HuH-7 (cell line): ENCODE measurements at places on chromosomes 7 and 10.
A peak's percentile ranks its signal among the peaks of the same experiment; 100 is the strongest.

DNA sequence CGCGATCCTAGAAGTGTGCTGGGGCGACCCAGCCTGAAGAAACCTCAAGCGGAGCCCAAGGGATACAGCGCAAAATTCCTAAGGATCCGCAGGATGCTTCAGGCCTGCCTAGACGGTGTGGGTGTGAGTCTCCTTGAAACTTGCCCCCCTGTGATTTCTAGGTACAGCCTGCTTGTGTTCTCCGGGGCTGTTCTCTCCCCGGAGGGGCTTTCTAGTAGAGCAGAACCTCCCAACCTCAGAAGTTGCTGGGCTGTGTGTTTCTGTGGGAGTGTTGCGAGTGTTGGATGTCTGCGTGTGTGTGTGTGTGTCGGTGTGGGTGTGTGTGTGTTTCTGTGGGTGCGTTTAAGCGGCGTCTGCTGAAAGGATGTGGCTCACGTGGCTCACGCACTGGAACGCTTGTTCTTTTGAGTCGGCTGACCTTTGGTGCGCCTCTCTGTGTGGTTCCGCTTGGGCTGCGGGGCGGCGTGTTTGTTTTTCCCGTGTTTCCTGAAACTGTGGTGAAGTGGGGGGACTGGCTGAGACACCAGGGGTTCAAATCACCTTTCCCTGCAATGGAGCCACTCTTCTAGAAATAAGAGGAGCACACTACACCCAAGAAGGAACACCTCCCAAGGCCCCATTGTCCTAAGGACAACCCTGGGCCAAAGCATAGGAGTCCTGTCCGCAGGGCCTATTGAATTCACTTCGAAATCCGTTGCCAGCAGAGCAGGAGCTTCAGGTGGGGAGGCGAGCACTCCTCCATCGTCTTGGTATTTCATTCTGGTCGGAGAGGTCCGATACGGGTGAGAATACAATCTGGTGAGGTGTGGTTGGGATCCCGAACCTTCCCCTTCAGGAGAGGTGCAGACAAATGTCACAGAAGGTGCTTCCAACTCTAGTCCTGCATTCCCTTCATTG, 25.1 kb upstream of the ZNF273 start:
- peak; percentile 11 for DNase-seq

DNA sequence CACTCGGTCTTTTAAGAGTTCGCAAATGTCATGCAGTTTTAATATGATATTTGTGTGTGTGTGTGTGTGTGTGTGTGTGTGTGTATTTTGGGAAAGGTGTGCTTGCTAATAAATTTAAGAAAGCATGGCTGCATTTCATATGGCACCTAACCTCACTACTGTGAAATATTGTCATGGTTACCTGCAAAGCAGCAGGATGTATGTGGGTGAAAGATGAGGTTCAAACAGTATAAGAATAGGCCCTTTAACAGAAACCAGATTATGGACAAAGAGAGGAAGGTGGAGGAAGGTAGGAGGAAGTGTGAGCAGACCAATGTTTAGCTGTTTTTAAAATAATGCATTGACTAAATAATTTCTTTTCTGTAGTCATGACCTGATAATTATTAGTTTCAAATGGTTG, 73.5 kb upstream of the CACNA2D1 start:
- DNase-seq: no peak

DNA sequence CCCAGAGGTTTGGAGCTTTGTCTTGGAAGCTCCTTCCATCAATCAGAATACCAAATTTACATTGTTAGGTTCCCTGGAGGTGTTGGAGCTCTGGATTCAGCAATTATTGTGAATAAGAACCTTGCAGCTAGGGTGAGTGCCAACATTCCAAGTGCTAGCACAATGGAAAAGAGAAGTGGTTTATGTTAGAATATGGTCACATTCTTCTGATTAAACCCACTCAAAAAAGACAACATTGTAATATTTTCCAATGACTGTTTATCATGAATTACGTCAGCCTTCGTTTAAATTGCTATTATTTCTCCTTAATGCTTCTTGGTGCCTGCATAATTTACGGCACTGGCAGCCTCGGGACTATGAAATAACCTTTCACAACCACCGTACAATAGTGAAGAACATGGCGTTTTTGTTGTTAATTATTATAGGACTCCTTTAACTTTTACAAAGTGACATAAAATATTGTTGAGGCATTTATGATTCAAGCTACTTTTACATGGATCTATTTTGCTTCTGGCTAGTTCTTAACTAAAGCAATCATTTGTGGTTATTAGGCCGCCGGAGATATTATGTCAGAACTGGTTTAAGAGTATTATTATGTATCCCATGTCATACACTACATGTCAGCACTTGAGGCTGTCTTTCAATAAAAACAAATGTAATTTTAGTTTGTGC, 117.7 kb downstream of the ARID5B start:
- no peak for DNase-seq

DNA sequence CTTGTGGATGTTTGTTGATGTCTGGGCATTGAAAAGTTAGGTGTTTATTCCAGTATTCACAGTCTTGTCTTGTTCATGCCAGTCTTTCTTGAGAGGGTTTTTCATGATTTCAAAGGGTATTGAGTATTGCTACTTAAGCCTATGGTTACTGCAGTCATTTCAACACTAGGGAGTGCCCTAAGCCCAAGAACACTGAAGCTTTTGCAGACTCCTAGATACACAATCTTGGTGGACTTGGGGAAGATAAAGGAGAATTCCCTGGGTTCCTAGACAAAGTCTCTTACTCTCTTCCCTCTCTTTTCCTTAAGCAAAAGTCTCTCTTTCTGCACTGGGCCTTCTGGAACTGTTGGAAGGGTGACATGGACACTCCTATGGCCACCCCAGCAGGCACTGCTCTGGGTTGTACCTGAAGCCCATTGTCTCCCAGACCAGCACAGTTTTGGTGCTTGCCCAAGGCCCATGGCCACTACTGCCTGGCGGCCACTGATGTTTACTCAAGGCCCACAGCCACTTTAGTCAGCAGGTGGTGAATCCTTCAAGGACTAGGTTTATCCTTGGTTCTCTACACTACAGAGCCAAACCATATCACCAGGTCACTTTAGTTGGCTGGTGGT, 24.9 kb downstream of the SAMD9 start:
- no peak for DNase-seq

- DNase-seq: no peak
Observed at GRCh38 chr10:126252884-126253610, 135.2 kb downstream of the ADAM12 start.

- DNase-seq: no peak
Observed at GRCh38 chr10:127993056-127993690, 86.3 kb downstream of the PTPRE start.

DNA sequence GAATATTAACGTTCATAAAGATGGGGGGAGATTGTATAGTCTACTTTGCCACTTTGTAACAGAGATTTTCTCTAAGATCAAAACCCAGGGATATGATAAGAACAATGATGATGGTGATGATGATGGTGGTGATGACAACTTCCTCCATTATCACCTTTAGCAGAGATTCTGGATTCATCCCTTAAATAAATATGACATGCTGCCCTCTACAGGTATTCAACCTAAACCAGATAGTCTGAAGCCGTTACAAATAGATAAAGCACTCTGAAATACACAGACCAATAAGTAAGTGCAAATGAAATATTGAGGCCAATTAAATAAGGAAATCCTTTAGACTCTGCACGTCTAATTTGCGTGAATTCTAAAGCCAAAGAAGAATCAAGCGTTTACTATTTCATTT, 211.5 kb downstream of the CREB5 start:
- no peak for DNase-seq

DNA sequence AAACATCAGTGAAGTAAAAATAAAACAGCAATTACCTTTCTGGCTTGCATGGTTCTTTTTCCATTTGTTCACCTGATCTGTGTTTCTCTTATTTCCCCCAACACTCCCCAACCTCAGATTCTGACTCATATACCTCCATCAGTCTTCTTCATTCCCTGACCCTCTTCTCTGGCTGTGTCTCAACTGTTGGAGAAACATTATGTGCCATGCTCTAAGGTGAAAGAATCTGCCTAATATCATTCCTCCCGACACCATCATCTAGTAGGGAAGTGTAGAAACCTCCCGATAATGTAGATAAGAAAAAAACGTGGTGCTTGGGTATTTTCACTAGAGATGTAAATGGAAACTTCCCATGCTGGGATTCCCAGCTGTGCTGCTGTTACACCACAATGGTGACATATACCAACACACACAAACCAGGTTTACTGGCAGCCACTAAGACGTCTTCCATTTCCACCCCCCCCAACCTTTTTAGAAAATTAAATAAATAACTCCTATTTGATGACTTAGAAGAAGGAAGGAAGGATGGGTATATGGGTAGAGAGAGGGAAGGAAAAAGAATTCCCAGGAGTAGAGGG, 63.4 kb downstream of the OSBPL3 start:
- no peak for DNase-seq

DNA sequence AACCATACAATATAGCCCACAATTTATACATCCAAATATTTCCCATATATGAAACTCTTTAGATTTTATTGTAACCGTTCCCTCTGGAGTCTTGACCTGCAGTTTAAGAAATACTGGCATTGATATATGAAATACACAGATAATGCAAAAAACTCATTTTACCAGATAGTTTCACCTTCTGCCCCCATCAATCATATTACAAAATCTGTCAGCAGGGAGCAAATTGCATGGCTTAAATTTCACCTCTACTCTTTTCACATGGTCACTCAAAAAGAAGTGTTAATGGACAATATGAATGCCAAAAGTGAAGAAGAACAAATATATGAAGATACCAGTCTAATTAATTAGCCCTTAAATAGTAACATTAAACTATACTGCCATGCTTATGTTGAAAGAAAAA, 57.0 kb upstream of the TMEM106B start:
- no peak for DNase-seq

DNA sequence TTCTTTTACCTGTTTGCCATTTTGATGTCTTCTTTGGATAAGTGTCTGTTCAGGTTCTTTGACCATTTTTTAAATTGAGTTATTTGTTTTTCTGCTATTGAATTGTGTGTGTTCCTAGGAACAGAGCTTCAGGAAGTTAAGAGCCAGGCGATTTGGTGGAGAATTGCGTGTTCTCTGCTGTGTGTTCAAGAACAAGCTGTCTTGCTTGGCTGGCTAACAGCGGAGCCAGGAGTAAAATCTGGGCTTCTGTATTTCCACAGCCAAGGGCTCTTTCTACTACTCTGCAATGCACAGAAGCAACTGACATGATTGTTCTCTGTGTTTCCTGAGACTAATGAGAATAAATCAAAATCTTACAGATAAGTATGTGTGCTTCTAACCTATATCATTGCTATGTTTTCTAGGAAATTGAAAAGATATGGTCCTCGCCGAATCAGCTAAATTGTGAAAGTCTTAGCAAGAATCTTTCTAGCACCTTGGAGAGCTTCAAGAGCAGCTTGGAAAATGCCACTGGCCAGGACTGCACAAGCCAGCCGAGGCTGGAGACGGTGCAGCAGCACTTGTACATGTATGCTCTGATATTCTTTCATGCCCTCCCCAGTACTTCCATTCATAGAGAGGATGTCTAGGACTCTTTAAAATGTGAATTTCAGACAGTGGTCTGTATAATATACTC, 124.2 kb downstream of the ABCA13 start:
- no peak for DNase-seq

GRCh38 chr7:2701832-2702593, 14.0 kb downstream of the AMZ1 start:
- DNase-seq: no peak

GRCh38 chr7:45579391-45579801, 5.2 kb downstream of the ADCY1 start:
- DNase-seq: no peak

GRCh38 chr10:125565046-125565445, 117.9 kb downstream of the TEX36 start:
- no peak for DNase-seq

DNA sequence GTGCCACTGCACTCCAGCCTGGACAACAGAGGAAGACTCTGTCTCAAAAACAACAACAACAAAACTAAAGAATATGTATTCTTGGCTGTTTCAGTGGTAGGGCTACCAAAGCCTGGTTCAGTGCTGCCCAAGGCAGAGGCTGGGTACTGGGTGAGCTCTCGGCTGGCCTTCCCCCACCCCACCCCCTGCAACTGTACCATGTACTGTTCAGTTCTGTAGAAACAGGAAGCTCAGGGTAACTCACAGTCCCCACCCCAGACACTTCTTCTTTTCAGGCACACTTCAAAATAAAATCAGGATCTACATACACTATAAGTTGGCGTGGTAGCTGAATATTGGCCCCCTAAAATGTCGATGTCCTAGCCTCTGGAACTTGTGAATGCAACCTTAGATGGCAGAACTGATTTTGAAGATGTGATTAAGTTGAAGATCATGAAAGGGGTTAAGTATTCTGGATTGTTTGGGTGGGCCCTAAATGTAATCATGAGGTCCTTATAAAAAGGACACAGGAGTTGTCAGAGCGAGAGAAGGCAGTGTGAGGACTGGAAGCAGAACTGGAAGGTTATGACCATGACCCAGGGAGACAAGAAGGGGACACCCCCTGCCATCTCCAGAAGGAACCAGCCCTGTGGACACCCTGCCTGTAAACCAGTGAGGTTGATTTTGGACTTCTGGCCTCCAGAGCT, 31.2 kb downstream of the TBXAS1 start:
- DNase-seq: no peak
